ENCODE measurements at places on chromosomes 1 and 21.

GRCh38 chr1:221678014-221678413, 63.9 kb downstream of the DUSP10 start:
- no peak for DNase-seq

DNA sequence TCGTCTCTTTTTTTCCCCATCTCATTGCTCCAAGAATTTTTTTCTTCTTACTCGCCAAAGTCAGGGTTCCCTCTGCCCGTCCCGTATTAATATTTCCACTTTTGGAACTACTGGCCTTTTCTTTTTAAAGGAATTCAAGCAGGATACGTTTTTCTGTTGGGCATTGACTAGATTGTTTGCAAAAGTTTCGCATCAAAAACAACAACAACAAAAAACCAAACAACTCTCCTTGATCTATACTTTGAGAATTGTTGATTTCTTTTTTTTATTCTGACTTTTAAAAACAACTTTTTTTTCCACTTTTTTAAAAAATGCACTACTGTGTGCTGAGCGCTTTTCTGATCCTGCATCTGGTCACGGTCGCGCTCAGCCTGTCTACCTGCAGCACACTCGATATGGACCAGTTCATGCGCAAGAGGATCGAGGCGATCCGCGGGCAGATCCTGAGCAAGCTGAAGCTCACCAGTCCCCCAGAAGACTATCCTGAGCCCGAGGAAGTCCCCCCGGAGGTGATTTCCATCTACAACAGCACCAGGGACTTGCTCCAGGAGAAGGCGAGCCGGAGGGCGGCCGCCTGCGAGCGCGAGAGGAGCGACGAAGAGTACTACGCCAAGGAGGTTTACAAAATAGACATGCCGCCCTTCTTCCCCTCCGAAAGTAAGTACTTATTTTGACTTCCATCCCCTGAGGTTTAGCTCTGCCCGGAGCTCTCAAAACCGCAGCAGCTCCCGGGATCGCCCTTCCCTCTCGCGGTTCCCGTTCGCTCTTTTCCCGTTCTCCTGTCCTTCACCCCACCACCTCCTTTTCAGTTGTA, 1.5 kb downstream of the TGFB2 start:
- DNase-seq: no peak

GRCh38 chr1:211520641-211521040, 28.7 kb upstream of the RD3 start:
- DNase-seq: no peak

DNA sequence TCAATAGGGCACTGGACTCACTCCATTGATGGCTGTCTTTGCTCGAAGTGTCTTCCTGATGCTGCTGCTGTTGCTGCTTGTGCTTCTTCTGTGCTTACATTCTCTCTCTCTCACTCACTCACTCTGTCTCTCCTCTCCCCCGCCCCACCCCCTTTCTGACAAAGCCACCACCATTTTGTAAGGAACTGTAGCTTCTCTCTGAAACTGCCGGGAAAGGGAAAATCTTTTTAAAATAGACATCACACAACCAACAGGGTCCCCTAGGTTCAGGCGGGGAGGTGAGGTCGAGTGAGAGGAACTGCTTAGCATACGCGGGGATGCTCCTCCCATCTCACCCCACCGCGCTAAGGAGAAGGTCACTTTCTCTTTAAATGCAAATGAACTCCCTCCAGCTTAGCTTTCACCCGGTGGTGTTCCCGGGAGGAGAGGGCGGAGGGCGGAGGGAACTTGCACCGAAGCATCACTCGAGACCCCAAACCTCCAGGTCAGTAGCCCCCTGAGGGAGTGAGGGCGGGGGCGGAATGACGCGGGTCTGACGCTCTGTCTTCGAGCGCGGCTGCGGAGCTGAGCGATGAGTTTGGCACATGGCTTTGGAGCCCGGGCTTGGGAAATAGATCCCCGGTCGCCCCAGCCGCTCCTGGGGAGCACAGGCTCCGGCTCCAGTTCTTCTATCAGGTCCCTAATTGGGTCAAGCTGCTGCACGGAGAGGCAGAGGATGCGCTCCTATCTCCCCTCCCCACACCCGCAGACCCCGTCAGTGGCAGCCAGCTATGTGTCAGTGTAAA, at the start of gene CCDC28B:
TSS of gene CCDC28B (plus strand) at position 370 of the 785 bp plus-strand sequence. CDS start 1,341 bp downstream, outside the sequence.
- DNase-seq: peak; percentile 40

DNA sequence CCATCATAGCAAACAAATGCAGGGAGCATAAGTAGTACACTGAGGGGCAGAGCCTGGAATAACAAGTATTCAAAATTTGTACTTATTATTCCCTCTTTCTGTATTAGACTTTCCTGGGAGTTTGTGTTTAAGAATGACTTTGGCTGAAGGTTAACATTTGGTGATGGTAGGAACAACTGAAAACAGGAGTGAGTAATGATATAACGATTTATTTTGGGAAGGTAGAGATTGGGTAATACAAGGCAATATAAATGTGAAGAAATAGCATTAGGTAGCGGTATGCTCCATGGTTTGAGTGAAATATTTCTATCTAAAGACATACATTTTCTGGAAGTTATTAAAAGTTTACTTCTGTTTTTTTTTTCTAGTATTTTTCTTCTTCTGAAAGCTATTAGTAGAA, 18.5 kb upstream of the C1orf21 start:
- no peak for DNase-seq
